ENCODE measurements at places on chromosomes 4 and X.
A peak's percentile ranks its signal among the peaks of the same experiment; 100 is the strongest.

GRCh38 chrX:66042307-66043077 lies 2.6 kb upstream of the VSIG4 start:
- DNase-seq, result no peak

DNA sequence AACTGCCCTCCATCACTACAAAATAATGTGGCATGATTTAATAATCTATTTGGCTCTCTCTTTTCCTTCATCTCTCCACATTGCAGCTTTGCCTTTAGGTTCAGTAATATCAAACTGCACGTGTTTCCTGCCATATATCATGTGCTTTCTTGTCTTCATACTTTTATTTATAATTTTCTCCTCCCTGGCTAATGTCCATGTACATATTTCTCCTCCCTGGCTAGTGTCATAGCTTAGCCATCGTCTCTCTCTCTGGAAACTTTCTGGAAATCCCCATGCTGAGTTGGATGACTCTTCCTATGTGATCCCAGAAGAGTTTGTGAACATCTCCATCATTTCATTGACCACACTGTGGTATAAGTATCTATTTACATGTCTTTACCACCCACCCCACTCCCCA lies 21.3 kb upstream of the PDGFC start:
- DNase-seq, result no peak

- DNase-seq, result no peak
These were observed 148.5 kb downstream of the PPP3CA start for GRCh38 chr4:101198682-101199339.

GRCh38 chrX:120001787-120002186 lies 58.2 kb upstream of the NKAP start:
- no peak for DNase-seq

DNA sequence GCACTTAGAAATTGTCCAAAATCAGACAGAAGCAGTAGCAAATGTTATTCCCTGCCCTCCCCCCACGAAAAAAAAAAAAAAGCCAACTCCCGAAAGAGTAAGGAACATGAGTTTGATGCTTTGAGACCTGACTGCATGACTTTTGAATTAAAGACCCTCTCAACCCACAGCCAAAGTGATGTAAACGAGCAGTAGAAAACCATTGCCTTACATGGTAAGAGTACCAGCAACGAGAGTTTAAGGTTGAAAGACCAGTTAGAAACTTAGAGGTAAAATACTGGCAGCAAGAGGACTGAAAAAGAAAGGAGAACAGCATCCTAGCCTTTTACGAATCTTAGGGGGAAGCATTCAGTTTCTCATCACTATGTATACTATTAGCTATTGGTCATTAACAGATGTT lies 10.0 kb upstream of the ANXA10 start:
- DNase-seq, result no peak

GRCh38 chr4:169931964-169932363 lies 94.2 kb downstream of the MFAP3L start:
- DNase-seq, result no peak

DNA sequence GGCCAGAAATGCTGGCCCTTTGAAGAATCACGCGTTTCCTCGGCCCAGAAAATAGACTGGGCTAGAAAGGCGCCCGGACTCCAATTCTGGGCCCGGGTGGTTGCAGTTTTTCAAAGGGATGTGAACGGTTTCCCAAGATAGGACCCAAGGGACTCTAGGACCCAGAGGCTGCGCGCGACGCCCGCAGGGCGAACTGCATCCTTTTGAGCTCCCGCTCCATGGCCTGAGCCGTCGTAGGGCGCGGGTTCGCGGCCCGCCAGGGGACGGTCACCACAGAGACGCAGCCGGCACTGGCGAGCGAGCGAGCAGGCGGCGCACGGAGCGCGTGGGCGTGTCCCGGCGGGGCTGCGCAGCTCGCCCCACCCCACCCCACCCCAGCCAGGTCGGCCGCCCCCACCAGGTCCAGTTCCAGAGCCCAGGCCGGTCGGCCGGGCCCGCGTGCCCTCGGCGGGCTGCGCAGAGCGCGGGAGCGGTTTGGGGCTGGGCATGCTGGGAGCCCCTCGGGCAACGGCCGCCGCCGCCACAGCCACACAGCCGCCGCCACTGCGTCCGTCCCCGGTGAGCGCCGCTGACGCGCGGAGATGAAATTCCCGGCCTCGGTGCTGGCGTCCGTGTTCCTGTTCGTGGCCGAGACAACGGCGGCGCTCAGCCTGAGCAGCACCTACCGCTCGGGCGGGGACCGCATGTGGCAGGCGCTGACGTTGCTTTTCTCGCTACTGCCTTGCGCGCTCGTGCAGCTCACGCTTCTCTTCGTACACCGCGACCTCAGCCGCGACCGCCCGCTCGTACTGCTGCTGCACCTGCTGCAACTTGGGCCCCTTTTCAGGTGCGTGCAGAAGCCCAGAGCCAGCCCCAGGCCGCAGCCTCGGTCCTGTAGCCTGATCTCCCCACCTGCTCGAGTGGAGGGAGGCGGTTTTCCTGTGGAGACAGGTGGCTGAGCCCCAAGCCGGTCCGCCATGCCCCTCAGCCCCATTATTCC lies at the start of gene XK:
XK (plus strand) TSS at position 411 of the 979 bp plus-strand sequence; CDS start at position 582, 171 bp downstream.
- peak; percentile 24 for DNase-seq

- no peak for DNase-seq
These were observed 7.3 kb downstream of the PITX2 start for GRCh38 chr4:110615353-110616237.

- no peak for DNase-seq
These were observed 4.3 kb downstream of the CPZ start for GRCh38 chr4:8596891-8597290.

DNA sequence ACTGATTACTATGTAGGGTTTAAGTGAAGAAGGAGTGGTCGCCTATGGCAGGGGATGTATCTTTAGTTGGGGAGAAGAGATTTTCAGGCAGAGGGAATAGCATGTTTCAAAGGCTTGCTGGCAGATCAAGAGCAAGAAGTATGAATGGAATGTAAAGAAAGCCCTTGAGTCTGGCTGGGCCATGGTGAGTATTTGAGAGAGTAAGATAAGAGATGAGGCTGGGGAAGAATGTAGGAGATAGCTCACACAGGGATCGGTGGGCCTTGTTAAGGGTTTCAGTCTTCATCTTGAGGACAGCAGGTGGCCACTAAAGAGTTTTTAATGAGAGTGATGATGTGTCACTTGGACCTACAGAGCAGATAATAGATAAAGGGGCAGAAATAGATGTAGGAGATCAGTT lies 319.1 kb upstream of the RPS6KA3 start:
- no peak for DNase-seq

DNA sequence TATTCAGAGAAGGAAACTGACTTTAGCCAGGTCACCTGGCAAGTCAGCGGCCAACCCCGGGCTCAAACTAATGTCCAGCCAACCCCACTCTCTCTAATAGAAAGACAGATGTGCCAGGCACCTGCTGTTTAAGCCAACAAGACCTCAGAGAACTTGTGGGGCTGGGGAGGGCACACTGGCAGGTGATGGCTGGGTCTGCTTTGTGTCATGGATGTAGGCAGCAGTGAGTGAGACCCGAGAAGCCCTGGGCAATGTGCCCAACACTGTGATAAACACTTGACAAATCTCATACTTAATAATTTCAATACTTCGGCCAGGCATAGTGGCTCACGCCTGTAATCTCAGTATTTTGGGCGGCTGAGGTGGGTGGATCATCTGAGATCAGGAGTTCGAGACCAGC lies 9.0 kb upstream of the CD99L2 start:
- no peak for DNase-seq

- DNase-seq, result no peak
These were observed 728.9 kb downstream of the PCDH18 start for GRCh38 chr4:136803433-136803832.

DNA sequence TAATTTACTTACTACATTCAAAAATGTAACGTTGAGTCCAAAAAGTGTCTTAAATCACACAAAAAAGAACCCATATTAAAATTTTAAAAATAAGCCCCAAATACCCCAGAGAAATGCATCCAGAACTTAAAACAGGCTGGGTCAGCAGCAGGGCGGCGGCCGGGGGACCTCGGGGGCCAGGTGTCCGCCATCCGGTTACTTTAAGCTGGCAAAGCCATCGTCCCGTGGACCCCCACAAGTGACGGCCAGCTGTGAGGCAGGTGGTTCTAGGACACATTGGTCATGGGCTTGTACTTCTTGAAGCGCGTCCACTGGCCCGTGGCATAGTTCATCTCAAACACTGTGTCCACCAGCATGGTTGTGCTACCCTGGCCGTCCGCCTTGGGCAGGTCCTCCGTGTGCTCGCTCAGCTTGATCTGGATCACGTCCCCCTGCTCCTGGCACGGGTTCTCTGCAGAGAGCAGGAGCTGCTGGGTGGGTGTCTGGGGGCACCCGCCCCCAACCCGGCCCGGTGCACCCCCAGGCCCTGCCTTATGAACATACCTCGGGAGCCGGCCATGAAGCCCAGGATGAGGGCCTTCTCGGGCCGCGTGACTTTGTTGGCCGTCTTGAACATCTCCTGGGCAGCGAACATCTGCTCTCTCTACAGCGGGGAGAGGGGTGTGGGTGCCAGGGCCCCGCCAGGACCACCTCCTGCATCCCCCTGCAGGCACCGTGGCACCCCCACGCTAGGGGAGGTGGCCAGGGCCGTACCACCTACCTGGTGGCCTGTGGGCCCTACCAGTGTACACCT lies 25.5 kb downstream of the NELFA start:
- no peak for DNase-seq

GRCh38 chr4:5277079-5277478 lies 225.8 kb downstream of the STK32B start:
- no peak for DNase-seq

DNA sequence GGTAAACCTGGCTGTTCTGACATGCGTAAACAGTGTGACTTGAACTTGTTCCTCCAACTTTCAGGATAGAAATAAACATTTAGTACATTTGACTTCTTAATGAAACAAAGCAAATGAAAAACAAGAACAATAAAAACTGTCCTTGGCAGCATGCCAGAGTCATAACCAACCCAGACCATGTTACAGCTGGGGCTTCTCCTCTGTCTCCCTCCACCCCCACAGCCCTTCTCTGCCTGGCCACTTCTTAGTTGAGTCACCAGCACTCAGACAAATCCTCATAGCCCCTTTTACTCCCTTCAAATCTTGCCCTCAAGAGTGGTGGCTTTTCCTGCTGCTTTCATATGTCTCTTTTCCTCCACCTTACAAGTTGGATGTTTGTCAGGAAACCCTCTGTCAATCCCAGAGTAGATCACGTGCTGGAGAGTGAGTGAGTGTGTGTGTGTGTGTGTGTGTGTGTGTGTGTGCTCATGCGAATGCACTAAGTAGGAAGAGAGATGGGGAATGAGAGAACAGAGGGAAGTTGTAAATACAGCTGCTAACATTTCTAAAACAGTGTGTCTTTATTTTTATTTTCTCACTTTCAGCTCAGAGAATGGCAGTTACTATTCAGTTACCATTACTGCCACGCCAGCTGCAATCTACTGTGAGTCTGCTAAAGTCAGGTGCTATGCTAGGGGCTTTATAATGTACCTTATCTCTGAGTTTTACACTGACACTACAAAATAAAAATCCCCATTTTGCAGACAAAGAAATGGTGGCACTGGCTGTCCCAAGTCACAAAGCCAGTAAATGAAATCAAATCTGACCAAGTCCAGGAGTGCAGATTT lies 15.0 kb downstream of the SCARB2 start:
- peak; percentile 61 for DNase-seq

DNA sequence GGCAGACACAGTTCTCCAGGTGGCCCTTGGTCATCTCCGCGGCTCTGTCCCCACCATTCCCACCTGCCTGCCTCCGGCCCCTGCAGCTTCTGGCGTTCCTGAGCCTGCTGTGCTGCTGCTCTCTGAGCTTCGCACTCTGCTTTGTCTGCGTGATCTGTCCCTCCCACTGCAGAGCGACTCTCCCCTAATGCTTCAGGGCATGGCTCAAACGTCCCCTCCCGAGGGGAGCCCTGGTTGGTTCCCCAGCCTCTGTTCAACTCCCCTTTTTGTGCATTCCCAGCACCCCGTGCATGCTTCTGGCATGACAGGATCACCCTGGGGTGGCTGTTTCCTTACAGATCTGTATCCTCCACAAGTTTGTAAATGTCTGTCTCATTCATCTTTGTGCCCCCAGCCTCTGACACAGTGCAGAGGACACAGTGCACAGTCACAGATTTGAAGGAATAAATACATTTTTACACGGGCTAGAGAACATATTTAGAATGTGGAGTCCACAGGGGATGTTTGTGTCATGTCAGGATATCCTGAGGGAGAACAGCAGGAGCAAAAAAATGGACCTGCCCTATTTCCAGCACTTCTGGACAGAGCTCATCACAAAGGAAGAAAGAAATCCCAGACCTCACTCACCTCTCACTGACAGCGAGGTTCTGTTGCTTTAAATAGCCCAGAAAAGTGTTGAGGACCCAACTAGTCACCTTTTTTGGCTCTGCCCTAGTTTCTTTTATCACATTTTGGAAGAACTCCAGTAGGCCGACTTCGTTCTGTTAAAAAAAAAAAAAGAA lies 72.6 kb downstream of the GATB start:
- DNase-seq, result no peak

DNA sequence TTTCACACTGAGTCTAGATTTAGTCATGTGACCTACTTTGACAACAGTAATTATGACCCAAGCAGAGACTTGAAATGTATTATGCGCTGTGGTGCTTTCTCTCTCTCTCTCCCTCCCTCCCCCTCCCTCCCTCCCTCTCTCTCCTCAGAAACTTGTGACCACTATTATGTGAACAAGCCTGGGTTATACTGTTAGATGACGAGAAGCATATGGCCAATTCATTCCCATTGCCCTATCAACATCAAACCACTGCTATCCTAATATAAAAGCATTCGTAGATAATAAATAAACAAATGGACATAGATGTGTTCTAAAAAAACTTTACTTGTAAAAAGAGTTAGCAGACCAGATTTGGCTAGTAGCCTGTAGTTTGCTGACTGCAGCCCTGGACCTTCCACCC lies 18.2 kb downstream of the FTHL17 start:
- no peak for DNase-seq

GRCh38 chr4:77349796-77350195 lies 192.8 kb downstream of the CCNG2 start:
- no peak for DNase-seq

- no peak for DNase-seq
These were observed 126.7 kb upstream of the MBNL3 start for GRCh38 chrX:132615391-132616131.

- DNase-seq, result no peak
These were observed 33.1 kb upstream of the CDKN2AIP start for GRCh38 chr4:183411291-183411861.

DNA sequence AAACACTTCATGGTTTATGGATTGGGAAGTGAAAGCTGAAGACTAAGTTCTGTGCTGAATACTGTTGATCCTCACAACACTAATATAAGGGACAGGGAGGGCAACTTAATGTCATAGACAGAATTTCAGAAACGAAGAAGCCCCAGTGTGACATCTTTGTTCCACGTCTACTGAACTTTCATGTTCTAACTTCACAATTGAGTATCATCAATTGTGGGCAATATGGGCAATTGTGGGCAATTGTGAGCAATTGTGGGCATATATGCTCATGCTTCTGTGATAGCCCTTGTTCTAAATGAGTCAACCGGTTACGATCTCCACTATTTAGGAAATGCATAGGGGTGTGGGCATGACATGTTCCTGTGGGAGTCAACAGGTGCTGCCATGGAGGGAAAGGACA lies 33.7 kb downstream of the CYBB start:
- no peak for DNase-seq

- DNase-seq, result no peak
These were observed 98.4 kb downstream of the STIM2 start for GRCh38 chr4:26958925-26959653.

- no peak for DNase-seq
These were observed 106.8 kb downstream of the CLNK start for GRCh38 chr4:10577508-10578426.
